ENCODE measurements at places on chromosomes 7 and 10. TPM values are rescaled to one million over a fixed set of nuclear protein-coding genes. Genes with fewer than 3 reads are reported as not detected.

GRCh38 chr10:70142555-70142954, 3.9 kb downstream of the TYSND1 start:
- DNase-seq = no peak

- no peak for DNase-seq
These were observed 229.6 kb downstream of the CREB5 start for GRCh38 chr7:28641752-28642545.

- DNase-seq = no peak
These were observed 174.8 kb downstream of the RAPGEF5 start for GRCh38 chr7:22182149-22182548.

DNA sequence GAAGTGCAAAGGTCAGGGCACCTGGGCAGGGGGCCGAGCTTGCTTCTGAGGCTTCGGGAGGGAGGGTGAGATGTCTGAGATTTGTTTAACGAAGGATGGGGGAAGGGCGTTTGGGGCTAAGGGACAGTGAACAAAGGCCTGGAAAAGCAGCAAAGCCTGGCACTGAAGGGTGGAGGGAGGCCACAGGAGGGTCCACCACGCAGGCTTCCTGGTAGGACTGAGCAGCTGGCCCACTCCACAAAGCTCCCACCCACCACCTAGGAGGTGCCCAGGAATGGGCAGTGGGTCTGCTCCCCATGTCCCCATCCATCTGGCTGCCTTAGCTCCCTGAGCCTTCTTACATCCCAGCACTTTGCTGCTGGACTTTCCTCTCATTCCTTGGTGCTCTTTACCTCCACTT, 39.4 kb upstream of the CXCL12 start:
- DNase-seq = no peak

DNA sequence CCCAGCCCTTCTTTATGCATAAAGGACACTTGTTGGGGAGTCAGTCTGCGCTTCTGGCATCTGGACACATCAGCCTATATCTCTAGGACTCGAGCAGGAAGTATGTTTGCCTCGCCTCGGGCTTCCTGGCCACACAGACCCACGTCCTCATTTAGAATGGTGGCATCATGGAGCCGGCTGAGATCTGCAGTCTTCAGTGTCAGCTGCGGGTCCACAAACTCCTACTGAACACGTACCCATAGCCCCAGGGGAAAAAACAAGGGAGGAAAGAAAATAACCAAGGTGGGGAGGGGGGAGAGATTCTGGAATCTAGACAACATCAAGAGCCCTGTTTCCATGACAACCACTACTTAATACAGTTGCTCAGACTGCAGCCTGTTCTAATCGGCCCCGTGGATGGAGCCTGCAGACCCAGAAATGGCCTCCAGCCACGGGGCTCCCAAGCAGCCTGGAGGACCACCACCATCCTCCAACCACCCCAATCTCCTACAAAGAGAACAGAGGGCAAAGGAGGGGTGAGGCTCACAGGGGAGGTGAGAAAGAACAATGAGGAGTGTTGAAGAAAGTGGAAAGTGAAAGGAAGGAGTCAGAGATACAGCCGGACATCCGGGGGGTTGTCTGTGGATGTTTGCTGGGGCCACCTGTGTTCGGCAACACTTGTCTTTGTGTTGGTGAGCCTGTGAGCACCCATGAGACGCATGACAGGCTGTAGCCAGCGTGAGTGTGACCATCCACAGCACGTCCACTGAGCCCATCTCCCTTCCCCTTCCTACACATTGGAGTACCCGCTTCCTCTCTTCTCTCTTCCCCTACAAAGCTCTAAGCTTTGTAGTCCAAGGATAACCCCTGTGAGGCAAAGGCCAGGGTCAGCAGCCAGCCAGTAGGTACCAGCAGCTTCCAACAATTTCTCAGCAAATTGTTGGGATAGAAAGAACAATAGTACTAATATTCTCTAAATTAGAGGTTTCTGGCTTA, 141.0 kb downstream of the PLXNA4 start:
- DNase-seq = no peak

HOXA1 gene
- 9.4 TPM for total RNA-seq

All from mammary epithelial cell (primary cell).